ENCODE measurements at places on chromosomes 7 and 10.
A peak's percentile ranks its signal among the peaks of the same experiment; 100 is the strongest.

- DNase-seq: no peak
Observed at GRCh38 chr7:69018200-69018599, 580.1 kb upstream of the AUTS2 start.

GRCh38 chr7:44881610-44882009 is 3.7 kb downstream of the PURB start:
- DNase-seq: no peak

- no peak for DNase-seq
Observed at GRCh38 chr10:110608087-110608486, 36.0 kb upstream of the RBM20 start.

- no peak for DNase-seq
Observed at GRCh38 chr7:15087771-15088170, 185.2 kb upstream of the DGKB start.

GRCh38 chr7:108908456-108908855 is 338.8 kb downstream of the DNAJB9 start:
- DNase-seq: no peak

GRCh38 chr7:38102507-38102906 is 75.5 kb upstream of the STARD3NL start:
- DNase-seq: no peak

- DNase-seq: no peak
Observed at GRCh38 chr7:1236132-1236661, 3.5 kb downstream of the UNCX start.

- DNase-seq: peak; percentile 68
Observed at GRCh38 chr7:41002741-41003610, 699.9 kb downstream of the INHBA start.

DNA sequence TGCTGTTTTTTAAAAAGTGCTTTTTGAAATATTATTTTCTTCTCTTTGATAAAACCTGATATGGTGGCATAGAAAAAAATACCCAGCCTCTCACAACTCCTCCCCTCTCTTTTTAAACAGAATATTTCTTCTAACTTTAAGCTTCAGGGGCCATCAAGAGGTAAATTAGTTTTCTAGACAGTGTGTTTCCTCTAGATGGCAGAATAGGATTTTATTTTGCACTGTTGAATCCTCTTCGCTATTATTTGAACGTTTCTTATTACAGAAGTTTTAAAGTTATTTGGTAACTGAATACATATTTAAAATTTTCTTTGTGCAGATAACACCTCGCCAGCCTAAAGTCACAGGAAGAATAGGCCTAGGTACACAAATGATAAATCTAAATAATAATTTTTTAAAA is 30.3 kb downstream of the ARL5B start:
- DNase-seq: peak; percentile 28

DNA sequence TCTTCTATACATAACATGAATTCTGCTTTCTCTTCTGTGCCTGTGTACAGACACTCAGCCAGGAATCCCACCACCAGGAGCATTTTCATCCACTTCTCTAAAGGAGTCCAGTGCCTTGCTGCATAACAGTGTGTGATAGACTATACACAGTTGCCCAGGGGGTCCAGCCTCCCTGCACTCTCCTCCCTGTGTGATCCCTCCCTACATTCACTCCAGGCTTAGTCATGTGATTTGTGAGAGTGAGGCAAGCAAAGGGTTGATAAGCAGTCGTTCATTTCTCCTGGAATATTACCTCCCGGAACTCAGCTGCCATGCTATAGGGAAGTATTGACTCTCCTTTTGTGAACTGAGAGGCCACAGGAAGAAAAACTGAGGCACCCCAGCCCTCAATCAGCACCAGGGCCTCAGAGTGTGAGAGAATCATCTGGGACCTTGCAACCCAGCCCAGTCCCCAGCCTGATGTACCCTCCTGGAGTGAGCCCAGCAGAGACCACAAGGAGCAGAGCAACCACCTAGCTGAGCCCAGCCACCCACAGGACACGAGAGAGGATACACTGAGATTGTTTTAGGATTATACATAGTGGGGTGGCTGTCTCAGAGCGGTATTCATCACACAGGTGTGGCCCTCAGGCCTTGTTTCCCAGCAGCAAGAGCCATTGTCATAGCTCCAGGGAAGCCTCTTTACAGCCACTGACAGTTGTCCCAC is 45.0 kb upstream of the EEPD1 start:
- DNase-seq: no peak

DNA sequence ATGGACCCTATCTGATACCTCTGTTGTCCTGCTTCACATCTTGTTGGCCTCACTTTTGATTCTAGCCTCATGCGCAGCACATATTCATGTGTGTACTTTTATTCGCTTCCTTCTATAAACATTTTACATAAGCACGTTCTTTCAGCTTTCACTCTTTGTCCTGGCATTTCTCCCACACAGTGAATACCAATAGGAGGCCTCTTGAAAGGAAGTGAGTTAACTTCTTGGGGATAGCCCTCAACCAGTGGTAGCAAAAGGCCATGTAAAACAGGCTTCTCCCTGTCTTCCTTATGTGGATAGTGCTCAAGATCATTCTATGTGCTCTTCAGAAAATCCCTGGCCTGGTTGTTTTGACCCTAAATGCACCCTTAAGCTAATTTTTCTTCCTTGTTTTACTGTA is 633.9 kb upstream of the MBL2 start:
- no peak for DNase-seq

DNA sequence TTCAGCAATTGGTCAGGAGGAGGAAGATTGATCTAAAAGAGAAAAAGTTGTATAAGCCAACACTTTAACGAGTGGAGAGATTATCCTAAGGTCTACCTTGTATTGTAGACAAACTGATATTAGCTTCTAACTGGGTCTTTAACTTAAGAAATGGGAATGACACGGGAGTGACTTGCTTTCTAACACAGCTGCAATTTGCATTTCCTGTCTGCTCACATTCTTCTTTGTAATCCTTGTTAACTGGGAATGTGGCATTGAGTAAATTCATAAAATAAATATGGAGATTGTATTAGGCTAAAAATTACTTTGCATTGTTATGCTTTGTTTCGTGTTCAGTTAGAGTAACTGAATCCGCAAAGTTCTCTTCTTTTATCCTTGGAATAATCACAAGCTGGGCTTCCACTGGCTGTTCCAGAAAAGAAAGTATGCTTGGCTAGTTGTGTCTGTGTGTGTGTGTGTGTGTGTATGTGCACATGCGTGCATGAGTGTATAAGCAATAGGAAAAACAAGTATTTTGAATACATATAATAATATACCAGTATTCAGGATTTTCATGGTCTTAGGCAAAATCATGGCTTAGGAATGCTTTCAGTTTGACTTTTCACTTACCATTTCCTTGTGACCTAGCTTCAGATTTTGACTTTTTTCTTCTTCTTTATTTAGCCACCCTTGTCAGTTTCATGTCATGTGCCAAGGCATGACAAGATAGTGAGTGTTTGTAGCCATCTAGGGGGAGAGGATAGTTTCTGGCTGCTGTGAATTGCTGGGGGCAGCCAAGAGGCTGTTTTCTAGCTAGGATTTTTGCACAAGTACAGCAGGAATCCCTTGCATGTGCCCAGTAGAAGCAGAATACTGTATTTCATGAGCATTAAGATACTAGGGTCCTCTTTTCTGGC is 54.5 kb upstream of the FZD8 start:
- DNase-seq: no peak

GRCh38 chr10:76631884-76632766 is 1005.5 kb downstream of the KCNMA1 start:
- DNase-seq: no peak

- DNase-seq: no peak
Observed at GRCh38 chr7:47757921-47758411, 176.1 kb upstream of the TNS3 start.

DNA sequence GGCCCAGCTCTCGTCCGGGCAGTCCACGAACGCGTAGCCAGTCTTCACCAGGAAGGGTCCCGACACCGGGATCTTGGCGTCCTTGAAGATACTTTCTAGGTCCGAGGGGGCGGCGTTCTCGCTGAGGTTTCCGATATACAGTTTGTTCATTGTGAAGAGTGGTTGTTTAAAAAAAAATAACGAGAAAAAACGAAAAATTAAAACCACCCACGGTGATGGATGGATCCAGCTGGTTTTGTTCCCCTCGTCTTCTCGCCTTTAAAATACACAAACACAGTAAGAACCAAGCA is 385 bp downstream of the IGF2BP3 start:
- DNase-seq: no peak

- no peak for DNase-seq
Observed at GRCh38 chr10:112182784-112183328, 709 bp downstream of the GPAM start.

DNA sequence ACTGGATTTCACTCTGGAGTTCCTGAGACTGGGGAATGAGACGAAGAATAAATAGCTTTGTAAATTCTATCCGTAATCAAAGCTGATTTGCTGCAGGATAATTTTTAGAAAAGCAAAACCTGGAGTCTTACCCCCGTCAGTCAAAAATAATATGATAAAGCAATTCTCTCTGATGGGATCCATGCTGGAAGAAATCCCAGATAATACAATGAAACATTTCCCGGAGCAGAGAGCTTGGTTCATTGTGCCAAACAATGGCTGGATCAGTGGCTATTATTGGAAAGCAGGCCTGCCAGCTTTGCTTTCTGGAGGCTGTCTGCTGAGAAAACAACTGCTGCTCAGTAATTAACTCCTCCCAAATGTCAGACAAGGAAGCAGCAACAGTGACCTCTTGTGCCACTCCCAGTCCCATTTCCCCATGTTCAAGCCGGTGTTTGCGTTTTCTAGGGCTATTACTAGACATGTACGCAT is 609.4 kb upstream of the PCDH15 start:
- no peak for DNase-seq

- DNase-seq: no peak
Observed at GRCh38 chr7:45986355-45987298, 65.6 kb upstream of the IGFBP3 start.

DNA sequence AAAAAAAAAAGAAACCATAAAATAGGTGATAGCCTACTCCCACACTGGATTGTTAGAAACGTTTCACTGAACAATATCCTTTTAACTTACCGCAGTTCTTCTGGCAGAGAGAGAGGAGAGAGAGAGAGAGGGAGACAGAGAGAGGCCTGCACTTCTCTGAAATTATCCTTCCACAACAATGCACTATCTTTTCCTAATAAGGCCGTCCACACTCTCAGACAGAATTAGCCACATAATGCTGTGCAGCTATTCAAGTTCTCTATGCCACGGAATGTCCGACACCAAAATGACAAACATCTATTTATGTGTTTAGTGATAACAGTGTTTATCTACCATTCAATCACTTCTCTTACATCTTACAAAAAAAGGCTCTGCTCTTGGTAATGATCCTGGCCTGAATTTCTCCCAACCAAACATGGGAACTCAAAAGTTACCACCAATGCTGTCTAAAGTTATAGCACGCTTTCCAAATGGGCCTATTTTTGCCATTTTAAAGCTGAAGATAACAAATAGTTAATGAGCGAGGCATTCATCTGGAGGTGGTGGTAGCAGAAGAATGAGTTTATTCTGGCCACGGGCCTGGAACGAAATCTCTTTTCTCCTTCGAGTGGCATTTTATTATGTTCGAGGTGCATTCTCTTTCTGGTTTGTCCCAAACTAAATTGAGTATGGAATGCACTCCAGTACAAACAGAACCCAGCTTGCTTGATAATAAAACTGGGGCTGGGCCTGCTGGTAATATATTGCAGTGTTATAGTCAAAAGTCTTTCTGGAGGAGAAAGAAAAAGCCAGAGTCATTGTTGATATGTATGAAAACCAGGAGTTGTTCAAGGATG is 160.2 kb upstream of the SVIL start:
- DNase-seq: no peak

DNA sequence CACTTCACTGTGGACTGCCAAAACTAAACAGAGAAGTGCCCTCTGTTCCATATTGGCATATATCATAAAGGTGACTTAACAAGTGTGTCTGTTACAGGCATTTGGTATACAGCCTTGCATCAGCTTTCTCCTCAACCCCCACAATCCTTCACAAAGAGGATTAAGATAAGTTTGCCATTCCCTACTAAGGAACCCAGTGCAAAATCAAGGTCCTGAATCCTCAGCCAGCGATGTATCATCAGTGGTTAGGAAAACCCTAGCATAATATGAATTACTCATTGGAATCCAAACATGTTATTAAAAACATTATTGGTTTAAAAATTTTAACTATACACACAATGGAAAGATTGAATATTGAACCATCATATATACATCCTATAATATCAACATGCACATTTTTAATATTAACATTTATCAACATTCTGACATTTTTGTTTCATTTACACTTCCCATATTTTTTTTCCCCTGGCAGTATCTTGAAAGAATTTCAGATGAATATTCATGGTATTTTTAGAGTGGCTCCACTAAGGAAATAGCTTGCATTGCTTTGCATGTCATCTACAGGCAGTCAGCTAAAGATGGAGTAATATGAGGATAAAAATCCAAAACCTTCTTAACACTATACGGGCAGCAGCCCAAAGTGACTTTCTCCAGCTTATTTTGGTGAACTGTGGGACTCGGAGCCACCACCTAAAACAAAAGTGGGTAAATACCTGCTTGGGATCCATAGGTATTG is 215.6 kb upstream of the CHRM2 start:
- DNase-seq: no peak

DNA sequence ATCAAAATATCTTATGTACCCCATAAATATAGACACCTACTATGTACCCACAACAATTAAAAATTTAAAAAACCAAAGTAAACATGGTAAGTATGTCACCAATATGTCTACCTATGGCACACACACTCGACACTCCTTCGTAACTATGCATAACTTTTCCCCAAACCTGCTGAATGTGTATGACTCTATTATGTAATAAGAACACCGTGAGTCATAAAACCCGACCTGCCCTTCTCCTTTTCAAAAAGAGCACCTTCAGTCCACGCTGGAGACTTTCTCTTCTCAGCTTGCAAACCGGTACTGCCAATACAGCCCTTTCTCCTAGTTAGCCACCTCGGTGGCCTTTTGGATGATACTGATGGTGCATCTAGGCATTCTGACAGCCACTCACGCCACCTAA is 186.3 kb downstream of the PRPF18 start:
- DNase-seq: no peak

DNA sequence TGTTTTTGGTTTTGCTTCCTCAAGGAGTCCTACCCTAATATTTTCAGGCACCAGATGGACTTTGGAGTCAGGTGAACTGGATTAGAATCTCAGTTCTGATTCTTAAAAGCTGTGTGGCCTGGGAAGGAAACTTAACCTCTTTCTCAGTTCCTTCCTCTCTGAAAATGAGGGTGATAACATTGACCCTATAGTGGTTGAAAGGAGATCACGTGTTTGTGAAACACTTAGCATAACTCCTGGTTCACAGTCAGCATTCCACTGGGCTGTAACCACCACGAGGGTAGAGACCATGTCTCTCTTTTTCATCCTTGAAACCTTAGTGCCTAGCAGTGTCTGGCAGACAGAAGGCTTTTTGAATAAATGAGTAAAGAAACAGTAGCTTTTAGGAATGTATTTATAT is 16.7 kb downstream of the LSMEM1 start:
- DNase-seq: no peak

GRCh38 chr10:75395066-75395931 is 6.3 kb downstream of the ZNF503 start:
- DNase-seq: no peak

- DNase-seq: no peak
Observed at GRCh38 chr10:70847659-70848360, 32.1 kb downstream of the SGPL1 start.

GRCh38 chr7:1559626-1560590 is 3.9 kb upstream of the TMEM184A start:
- no peak for DNase-seq

Data from Jurkat, Clone E6-1 (cell line).